Right atrium auricular region (tissue), 2 donors: ENCODE measurements at places on chromosomes 2 and 18. TPM values are rescaled to one million over a fixed set of nuclear protein-coding genes. Genes with fewer than 3 reads are reported as not detected.

GRCh38 chr2:112821682-112822081 lies 14.9 kb downstream of the IL1B start:
- DNase-seq, result no peak

The RBM44 gene
- total RNA-seq, result 0.55 TPM

The SPATA3 gene
- total RNA-seq, result not detected

DNA sequence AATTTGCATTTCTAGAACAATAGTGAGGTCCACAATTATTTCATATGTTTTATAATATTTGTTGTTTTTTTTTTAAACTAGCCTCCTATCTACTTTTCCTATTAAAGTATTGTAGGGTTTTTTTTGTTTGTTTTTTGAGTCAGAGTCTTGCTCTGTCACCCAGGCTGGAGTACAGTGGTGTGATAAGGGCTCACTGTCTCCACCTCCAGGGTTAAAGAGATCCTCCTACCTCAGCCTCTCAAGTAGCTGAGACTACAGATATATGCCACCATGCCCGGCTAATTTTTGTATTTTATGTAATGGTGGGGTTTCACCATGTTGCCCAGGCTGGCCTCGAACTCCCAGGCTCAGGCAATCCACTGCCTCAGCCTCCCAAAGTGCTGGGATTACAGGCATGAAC lies 122.5 kb downstream of the SLC39A10 start:
- DNase-seq, result no peak

DNA sequence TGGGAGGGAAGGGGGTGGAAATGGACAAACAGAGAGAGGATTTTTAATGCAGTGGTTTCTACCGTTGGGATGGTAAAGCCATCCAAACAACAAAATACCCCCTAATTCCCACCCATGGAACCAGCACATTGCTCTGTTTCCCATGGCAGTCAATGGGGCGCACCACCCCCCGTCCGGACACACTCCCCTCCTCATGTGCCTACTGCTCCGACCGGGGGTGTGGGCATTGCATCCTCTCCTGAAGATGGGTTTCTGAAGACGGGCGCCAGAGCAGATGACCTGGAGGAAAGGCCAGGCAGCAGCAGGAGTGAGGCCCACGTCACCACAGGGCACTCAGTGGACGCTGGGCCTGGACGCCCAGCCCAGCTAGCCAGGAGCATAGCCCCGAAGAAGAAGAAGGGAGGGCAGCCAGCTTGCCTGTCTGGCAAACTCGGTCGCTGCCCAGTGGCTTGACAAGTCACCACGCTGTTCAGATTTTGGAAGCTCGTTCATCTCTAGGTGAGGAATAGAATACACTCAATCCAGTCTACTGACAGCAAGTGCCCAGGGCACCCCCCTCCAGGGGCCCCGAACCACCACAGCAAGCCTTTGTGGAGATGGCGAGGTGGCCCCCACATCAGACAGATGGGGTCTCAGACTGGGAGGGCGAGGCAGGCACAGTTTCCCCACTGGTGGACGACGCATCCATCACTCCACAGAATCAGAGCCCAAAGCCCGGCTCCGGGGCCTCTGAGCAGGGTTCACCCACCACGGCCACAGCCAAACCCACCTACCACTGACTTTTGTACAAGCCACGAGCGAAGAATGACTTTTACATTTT lies 296.2 kb upstream of the SALL3 start:
- no peak for DNase-seq

- no peak for DNase-seq
Measured at GRCh38 chr2:18426174-18426573, 134.3 kb downstream of the RDH14 start.

- no peak for DNase-seq
Measured at GRCh38 chr2:182543741-182544525, 117.1 kb upstream of the PDE1A start.

DNA sequence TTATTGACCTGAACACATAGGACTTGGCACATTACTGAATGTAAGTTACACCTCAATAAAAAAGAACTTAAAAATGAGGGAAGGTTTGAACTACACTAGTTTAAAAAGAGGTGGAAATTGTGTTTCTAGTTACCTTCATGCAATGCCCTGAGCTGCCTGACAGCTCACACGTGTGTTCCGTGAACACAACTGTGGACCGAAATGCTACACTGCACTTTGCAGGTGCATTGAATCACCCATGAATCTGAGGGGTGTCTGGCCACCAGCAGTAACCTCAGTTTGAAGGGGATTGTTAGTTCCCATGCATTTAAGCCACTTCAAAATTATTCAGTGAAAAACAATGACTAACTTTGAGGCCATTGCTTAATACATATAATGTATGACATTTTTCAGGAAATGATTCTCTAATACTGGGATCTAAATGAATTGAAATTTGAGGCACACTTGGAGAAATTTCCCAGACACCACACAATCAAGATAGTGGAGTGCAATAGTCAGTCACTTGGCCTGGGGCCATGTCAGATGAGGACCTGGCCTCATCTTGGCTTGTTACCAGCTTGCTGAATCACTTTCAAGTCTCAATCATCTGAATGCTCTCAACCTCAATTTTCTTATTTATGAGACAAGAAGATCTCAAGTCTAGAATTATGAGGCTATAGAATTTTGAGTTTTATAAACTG lies 59.3 kb downstream of the MYL12B start:
- DNase-seq, result no peak

DNA sequence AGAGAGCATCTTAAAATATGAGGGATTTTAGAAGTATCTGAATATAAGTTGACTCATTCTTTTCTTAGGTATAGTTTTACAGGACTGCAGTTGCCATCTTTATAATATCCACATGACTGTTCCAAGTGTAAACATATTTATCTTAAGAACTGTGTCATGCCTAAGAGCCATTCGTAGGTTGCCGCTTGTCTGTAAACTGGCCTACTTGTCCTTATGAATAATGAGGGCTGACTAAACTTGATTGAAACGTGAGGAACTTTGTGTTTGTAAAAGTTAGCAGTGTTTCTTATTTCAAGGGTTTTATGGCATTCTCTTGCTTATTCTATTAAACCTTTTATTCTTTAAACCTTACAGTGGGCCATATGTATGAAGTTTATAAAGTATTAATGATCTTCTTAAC lies 99.6 kb downstream of the MAP3K20 start:
- DNase-seq, result no peak

GRCh38 chr2:26975102-26975501 lies 4.7 kb downstream of the MAPRE3 start:
- DNase-seq, result no peak

The STARD6 gene
- not detected for total RNA-seq

The MC5R gene
- not detected for total RNA-seq

GRCh38 chr2:241846406-241846805 lies 12.3 kb downstream of the PDCD1 start:
- no peak for DNase-seq

GRCh38 chr2:85319796-85320195 lies 8.0 kb downstream of the TGOLN2 start:
- no peak for DNase-seq

DNA sequence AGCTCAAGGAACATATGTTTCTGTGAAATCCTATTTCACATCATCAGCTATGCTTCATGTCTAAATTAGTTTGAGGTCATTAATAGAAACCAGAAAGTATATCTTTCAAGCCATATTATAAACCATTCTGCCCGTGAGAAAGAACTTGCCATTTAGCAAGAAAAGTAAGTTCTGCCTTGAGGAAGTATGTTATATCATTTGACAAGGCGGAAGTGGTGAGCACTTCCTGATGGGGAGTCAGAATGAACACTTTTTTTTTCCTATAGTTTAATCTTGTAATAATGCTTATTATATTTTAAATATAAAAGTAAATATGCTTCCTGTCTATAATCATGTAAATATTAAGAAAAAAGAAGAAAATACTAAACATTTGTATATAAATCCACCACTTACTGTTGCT lies 39.3 kb upstream of the NRXN1 start:
- DNase-seq, result no peak

DNA sequence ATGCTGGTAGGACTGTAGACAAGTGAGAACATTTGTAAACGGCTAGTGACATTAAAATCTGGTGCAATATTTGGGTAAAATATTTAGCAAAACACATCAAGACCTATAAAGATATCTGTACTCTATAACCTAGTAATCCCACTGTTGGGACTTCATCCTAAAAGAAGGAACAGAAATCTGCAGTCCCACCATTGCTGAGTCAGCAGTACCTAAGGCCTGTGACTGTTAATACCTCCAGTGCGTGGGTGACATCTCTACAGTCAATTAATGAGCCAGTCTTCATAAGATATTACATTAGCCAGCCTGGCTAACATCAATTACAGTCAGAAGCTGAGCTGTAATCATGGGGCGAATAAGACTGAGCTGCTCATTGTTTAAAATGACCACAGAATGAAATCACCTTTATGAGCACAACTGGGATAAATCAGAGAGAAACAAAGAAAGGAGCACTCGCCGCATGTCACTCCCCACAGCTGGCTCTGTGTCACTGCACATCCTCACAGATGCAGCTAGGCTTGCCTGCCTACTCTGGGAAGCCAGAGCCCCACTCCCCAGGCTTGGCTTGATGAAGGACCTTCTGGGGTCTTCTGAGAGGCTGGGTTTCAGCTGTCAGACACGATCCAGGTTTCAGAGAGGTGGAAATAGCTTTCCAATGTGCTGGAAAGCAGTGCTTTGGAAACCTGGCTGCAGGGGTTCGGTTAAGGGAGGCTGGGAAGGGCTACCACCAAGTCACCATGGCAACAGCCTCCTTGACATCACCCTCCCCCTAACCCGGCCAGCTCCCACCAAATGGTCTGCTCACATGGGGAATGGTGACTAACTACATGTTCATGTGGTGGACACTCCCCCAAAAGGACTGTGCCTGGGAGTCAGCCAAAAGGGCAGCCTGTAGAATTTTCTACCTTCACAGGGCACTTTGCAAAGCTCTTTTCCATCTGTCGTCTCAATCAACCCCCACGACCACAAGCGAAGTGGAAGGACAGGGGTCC lies 145.0 kb downstream of the ZBTB7C start:
- no peak for DNase-seq

The CXCR4 gene
- 11.9 TPM for total RNA-seq

- DNase-seq, result no peak
Measured at GRCh38 chr18:48940854-48941611, 9.7 kb downstream of the SMAD7 start.

DNA sequence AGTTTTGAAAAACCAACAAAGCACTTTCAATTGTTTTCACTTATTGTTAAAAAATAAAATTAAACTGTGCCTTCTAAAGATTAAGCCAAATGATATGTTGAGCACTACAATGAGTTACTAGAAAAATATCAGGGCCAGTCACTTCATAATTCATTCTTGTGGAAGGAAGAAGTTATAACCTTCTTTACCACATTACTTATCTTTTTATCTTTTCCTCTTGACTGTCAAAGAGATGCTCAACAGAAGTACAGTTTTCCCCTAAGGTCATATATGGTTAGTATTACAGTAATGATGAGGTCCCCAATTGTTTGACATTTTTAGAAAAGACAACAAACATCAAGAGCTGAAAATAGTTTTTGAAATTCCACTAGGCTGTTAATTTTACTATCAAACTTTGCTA lies 9.4 kb downstream of the PELI1 start:
- DNase-seq, result no peak

DNA sequence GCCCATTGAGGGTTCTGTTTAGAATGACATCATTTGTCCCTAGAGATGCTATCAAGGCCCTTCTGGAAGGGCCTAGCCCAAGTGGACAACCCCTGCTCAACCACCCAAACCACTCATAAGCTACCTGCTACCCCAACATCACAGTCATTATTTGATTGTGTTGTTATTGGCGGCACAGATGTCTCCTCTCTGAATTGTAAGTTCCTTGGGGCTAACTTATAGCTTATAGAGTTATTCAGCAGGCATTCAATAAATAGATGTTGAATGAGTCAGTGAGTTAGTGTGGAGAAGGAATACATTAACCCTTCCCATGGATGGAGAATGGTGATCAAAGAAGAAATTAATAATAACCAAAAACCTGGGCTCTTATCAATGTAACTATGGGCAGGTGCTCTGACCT lies 80.0 kb downstream of the ACAA2 start:
- no peak for DNase-seq

The APCDD1 gene
- 53.3 TPM for total RNA-seq

- DNase-seq, result no peak
Measured at GRCh38 chr2:10305715-10306114, 3.0 kb downstream of the HPCAL1 start.
